ENCODE measurements at places on chromosomes 6 and 20.

DNA sequence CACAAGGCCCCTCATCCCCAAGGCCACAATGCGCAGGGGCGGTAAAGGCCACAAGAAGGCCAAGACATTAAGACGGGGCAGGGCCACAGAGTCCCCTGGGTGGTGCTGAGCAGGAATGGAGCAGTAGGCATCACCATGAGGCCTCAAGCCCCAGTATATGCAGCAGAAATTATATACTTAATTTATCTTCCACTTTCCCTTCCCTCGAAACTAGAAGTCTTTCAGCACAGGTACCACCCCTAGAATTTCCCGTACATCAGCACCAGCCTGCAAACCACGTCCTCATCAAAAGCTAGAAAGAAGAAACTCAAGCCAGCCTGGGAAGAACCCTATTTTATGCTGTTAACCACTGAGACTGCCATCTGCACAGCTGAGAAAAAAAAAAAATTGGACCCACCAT, 89.4 kb downstream of the PLG start:
- no peak for DNase-seq

GRCh38 chr6:92701425-92702096, 717.8 kb downstream of the EPHA7 start:
- DNase-seq, result no peak

GRCh38 chr6:65170273-65170672, 536.8 kb downstream of the EYS start:
- DNase-seq, result peak; percentile 6

DNA sequence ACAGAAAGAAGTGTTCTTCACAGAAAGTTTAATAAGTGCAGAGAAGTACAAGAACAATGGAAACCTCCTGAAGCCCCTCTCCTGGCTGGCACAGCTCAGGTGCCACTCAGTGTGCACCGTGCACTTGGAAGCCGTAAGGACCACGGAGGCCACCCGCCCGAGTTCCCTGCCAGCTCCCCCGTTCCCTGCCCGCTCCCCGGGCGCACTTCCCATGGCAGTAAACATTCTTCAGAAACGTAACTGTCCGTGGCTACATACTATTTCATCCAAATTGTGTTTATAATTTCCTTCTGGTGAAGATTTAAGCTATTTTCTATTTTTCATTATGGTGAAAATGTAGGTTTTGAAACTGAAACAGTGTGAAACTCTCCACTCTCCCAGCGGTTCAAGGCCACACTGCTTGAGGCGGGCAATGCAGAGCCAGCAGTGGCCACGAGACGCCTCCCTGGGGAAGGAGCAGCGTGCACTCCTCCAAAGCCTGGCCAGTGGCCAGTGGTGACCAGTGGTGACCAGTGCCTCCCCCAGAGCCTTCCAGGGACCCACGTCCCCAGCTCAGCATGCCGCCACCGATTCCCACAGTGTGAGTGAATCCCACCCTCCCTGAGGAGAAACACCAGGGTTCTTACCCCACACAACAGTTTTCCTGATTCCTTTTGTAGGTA, 46.4 kb downstream of the TAF4 start:
- no peak for DNase-seq

DNA sequence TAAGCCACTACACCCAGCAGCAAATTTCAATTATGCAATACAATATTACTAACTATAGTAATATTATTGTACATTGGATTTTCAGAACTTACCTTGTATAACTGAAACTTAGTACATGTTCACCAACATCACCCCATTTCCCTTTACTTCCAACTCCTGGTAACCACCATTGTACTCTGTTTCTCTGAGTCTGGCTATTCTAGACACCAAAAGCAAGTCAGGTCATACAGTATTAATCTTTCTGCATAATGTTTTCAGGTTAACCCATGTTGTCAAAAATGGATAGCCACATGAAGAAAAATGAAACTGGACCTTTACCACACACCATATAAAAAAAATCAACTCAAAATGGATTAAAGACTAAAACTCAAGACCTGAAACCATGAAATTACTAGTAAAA, 558.2 kb downstream of the MMUT start:
- no peak for DNase-seq

DNA sequence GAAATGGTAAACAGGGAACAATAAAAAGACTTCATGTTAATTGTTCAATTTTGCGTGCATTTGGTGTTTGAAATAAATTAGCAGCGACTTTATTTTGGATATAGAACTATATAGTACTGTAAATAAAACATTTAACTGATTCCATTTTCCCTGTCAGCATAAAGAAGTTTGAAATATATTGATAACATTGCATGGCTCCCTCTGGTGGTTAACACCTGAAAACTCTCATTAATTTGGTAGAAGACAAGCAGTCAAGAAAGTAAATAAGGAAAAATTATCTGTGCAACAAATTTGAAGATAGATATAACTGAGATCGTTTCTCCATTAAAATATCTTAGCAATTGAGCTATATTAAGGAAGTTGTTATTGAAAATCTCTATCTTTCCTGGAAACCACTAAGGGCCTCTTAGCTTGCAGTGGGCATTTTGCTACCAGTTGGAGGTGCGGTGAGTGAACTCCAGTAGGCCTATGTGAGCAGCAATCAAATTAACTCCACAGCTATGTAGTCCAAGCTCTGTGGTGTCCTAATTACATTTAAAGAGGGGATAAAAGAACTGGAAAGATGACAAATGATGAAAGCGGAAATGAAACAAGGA, 435.7 kb upstream of the FKBP1C start:
- DNase-seq, result no peak

DNA sequence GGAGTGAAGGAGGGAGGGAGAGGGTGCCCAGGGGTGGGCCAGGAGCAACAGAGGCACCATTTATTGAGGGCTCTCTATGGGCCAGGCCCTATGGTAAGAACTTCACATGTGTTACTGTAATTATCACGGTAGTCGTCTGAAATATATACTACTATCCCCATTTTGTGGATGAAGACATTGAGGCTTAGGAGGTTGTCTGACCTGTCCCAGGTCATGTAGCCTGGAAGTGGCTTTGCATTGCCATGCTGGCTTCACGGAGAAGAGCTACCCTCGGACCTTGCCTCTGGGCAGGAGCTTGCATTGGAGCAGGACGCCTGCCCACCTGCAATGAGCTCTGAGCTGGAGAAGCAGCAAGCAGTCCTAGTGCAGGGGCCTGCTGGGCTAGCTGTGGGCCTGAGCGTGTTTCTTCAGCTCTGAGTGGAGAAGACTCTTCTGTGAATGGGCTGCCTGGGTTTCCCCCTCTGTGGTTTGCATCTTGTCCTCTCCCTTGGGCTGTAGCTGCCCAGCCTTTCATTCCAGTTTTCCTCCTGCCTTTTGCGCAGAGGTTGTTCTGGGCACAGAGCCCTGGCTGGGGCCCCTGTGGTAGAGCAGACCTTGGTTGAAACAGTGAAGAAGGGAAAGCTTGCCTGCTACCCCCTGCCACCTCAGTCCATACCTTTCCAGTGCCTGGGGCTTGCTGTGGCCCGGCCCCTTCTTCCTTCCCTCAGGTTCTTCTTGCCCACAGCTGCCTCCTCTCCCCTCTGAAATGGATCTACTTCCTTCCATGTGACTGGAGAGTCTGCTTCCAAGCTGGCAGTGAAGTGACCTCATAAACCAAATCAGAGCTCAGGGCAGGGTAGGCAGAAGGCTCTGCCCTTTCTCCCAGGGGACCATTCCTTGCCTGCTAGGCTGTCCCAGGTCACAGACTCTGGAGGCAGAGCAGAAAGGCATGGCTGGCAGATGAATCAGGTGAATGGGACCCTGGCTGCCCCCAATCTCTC, 24.1 kb upstream of the SRF start:
- DNase-seq, result no peak

DNA sequence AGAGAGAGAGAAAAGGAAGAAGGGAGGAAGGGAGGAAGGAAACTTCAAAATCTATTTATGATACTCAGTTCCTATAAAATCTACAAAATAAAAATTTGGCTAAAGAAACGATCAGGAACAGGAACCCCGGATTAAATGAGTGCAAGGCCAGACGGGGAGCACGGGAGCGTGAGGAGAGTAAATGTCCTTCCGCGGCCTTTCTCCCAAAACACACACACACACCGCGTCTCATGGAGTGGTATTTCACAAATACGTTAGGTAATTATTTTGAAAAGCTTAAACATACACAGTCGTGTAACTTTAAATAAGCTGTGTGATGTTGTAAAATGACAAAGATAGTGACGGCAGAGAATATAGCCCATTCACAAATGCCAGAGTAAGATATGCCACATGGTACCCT, 125.7 kb upstream of the AFDN start:
- no peak for DNase-seq

DNA sequence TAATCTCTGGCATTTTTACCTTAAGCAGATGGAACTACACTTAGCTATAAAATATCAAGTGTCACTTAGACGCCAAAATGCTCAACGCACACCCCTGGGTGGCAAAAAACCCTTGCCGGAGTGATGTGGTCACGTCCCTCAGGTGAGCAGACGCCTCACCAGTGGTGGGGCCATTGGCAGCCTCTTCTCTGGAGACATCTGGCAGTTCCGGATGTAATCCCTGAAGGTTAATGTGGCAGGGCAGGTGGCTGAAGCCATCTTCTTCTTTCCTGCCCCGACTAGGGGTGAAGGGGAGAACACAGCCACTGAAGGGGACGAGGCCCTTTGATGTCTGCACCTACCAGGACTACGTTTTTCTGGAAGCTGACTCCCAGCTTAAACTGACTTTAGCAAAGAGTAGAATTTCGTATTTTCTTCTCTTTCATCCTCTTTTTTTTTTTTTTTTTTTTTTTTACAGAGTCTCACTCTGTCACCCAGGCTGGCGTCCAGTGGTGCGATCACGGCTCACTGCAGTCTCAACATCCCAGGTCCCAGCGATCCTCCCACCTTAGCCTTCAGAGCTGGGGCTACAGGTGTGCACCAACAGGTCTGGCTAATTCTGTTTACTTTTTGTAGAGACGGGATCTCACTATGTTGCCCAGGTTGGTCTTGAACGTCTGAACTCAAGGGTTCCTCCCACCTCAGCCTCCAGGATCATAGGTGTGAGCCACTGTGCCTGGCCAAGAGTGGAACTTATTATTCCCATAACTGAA, 152.1 kb downstream of the TTLL2 start:
- DNase-seq, result no peak

DNA sequence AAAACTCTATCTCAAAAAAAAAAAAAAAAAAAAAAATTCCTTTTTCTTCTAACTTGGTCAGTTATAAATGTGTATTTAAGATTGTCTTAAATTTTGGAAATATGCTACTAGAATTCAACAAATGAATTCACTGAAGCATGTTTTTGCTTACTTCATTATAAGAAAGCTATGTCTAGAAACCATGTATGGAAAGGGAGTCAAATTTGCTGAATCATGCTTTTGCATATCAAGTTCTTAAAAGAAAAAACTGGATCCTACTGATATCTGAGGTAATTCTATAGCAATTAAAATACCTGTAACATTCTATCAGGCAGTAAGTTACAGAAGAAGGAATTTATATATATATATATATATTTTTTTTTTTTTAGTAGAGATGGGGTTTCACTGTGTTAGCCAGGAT, 27.7 kb downstream of the AKIRIN2 start:
- no peak for DNase-seq

DNA sequence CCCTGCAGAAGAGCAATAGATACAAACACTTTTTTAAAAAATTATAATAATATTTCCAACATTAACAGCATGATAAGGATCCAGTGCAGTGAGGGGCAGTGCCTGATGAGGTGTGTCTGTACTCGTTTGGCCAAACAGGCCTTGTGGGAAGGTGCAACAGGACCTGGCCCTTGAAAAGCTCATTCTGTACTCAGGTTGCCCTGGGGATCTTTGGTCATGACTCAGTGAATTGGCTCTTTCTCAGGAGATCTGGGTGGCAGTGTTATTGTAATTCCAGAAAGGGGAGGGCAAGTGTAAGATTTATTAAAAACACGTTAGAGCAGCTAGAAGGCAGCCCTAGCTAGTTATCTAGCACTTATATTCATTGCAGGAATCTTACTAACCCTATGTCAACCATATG, 2.9 kb upstream of the SPINT3 start:
- DNase-seq, result peak; percentile 48
